ENCODE measurements at places on chromosomes 3 and 15.

DNA sequence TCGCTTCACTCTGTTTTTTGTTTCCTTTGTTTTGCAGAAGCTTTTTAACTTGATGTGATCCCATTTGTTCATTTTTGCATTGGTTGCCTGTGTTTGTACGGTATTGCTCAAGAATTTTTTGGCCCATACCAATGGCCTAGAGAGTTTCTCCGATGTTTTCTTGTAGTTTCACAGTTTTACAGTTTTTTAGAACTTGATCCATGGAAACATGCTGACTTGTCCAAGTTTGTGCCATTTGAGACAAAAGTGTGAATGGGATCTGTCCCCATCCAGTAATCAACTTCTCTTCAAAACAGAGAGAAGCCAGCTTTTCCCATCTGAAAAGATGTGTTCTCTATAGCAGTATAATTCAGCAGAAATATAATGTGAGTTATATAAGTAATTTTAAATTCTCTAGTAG is 266.5 kb upstream of the LRTM1 start:
- ATAC-seq = no peak

- ATAC-seq = no peak
Observed at GRCh38 chr3:139577909-139578308, 38.4 kb upstream of the RBP1 start.

DNA sequence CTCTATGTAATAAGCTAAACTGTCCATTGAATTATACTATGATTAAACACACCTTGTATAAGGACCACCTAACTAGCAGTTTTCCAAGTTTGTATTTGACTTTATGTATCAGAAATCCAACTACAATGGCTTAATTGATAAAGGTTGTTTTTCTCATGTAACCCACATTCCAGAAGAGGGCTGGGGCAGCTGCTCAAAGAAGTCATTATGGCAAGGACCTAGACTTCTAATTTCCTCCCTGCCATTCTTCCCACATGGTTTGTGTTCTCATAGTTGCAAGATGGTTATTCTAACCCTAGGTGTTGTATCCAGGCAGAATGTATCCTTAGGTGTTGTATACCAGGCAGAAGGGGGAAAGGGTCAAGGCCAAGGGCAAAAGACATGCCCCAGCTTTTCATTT is 35.7 kb downstream of the GPR176 start:
- ATAC-seq = no peak

GRCh38 chr3:113867506-113867905 is 28.9 kb downstream of the GRAMD1C start:
- ATAC-seq = no peak

GRCh38 chr3:73716418-73716817 is 91.7 kb upstream of the PDZRN3 start:
- no peak for ATAC-seq
